Daoy (cell line): ENCODE measurements at places on chromosomes 16 and 17. TPM values are rescaled to one million over a fixed set of nuclear protein-coding genes. Genes with fewer than 3 reads are reported as not detected.

DNA sequence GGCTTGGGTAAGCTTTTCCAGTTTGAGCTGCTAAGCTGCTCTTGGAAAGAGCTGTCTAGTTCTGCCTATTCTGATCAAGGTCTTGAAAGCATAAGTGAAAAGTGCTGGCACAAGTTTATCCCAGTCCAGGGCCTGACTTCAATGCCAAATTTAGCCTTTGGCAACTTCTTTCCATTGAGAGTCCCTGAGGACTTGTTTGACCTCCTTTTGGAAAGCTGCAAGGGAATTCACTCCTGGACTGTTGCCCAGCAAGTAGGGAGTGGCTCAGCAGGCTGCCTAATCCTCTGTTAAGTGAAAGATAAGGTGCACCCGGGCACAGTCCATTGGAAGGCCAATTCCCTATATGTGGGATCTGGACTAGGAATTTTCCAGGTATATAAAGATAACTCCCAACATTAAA, 16.0 kb upstream of the TANC2 start:
- peak; percentile 71 for DNase-seq

- DNase-seq: no peak
These were observed 59.3 kb downstream of the TMEM235 start for GRCh38 chr17:78290721-78291120.

- DNase-seq: no peak
These were observed 77.6 kb downstream of the CHD9 start for GRCh38 chr16:53132406-53132805.

DNA sequence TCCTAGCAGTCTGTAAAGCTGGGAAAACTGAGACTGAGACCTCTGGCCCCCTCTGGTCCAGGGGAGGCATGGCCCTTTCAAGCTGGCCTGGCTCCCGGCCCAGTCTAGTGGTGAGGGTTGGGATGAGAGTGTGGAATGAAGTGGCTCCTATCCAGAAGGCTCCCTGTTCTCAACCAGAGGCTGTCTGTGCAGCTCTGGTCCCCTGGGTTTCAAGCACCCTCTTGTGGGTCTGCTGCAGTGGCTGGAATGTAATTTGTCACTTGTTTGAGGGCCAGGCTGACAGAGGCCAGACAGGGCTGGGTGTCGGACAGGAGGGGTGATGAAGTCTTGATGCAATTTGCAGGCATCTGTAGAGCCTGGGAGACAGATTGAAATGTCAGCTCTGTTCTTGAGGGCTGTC, 22.1 kb upstream of the PHF12 start:
- peak; percentile 43 for DNase-seq

- peak; percentile 66 for DNase-seq
These were observed 678 bp upstream of the GH1 start for GRCh38 chr17:63919311-63919723.

DNA sequence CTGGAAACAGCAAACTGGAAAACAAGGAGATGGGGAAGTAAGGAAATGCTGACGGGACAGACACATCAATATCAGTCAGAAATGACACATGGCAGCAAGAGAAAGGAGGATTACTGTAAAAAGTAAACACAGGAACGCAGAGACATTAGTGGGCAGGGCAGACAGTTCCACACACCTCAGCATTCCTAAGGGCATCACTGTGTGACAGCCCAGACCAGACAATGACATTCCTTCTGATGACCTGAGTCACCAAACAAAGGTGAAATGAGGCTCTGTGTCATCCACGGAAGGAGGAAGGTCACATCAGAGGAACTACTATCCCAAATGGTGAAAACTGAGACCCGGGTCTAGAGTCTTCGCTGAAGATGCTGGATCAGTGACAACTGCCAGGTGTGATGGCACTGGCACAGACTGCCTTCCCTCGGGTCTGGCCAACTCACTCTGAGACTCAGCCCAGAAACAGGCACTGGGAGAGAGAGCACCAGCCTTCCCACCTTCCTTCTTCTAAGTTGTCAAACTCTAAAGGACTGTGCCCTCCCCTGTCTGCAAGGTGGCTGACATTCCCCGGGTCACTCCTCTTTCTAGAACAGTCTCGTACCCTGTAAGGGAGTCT, 36.7 kb downstream of the TK2 start:
- no peak for DNase-seq

DNA sequence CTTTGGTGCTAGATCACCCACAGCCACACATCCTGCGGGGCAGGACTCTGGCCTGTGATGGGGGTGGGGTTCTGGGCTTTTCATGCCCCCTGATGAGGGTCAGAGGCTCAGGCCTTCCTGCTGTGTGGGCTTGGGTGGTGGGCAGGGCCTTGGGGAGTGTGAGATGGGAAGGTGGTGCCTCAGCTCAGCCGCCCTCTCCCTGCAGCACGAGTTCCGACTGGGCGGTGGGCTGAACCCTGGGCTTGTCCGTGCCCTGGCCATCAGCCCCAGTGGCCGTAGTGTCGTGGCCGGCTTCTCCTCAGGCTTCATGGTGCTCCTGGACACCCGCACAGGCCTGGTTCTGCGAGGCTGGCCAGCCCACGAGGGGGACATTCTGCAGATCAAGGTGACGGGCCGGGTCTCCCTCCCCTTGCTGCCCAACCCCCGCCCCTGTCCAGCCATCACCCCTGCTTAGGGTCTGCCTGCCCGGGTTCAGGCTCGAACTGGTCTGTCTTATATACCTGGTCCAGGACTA, 6.8 kb upstream of the SERPINF2 start:
- DNase-seq: no peak

DNA sequence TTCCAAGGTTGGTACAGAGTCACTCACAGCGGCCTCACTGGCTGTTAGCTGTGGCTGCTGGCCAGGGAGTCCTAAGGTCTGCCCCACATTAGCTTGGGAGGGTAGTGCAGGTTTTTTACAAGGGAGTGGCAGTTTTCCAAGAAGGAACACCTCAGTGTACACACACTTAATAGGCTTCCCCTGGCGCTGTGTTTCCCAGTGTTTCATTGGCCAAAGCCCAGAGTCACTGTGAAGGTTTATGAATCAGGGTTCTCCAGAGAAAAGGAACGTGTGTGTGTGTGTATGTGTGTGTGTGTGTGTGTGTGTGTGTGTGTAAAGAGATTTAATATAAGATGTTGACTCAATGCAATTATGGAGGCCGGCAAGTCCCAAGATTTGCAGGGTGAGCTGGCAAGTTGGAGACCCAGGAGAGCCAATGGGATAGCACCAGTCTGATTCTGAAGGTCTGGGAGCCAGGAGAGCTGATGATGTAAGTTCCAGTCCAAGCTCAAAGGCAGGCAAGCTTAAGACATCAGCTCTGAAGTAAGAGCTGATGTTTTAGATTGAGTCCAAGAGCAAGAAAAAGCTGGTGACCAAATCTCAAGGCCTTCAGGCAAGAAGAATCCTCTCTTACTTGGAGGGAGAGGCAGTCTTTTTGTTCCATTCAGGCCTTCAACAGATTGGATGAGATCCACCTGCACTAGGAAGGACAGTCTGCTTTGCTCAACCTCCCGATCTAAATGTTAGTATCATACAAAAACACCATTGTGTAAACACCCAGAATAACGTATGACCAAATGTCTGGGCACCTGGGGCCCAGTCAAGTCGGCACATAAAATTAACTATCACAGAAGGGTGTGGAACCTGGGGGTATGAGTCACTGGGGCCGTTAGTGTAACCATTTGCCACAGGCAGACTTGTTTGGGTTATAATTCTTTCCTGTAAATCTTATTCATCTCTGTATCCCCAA, 206.8 kb downstream of the PRKCA start:
- peak; percentile 91 for DNase-seq

GRCh38 chr17:12007466-12007865, 10.2 kb upstream of the ZNF18 start:
- no peak for DNase-seq

GRCh38 chr16:54817940-54818574, 112.6 kb upstream of the IRX5 start:
- DNase-seq: no peak

DNA sequence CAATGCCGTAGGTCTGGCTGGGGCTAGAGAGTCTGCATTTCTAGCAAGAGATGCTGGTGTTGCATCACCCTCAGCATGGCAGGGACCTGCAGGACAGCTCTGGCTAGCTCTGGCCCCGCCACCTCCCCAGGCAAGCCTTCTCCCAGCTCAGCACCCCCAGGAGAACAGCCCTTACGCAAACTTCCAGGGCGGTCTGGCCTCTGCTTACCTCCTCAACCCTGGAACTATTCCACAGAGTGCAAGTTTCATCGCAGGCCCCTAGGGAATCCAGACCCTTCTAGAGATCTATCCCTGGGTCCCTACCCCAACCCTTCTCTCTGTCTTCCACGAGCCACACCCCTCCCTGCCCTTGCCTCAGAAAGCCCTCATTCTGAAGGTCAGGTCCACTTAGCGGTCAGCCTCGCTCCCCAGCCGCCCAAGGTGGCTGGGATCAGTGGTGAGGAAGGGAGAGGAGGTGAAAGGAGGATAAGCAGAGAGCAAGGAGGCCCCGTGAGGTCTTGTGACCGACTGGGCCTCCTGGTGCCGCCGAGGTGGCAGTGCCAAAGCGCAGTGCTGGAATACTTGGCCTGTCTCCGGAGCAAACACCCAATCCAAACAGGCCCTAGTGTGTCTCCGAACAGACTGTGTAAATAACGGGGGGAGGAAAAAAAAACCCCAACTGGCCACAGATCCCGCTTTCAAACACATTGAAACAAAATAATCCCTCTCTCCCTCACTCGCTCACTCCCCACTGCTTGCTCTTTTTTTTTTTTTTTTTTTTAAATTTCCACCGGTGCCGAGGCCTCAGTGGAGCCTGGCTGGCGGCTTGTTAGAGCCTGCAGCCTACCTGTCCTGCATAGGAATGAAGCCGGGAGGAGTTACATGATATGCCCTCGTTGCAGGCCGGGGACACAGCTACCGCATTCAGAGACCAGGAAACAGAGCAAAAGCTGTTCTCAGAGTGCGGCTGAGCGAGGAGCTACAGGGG, 380.9 kb downstream of the SOX9 start:
- DNase-seq: no peak

GRCh38 chr16:84988328-84989080, 22.8 kb downstream of the ZDHHC7 start:
- no peak for DNase-seq

GRCh38 chr17:58503866-58504265, 10.6 kb downstream of the MTMR4 start:
- no peak for DNase-seq

DNA sequence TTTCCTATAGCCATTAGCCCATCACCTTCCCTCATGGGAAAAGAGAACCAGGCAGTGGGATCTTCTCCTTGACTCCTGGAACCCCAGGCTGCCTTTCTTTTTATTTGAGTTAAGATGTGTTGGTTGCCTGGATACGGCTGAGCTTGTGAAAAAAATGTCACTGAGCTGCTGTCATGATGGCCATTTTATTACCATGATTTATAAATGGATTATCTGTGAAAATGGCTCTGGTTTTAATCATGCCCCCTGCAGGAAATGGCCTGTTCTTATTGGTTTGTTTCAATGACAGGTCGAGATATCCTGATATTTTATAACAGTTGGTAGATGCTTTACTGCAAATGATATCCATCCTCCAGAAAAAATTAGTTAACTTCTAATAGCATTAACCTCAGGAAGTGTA, 640.4 kb downstream of the CDH11 start:
- DNase-seq: no peak

GRCh38 chr17:28763804-28764266, 20.0 kb downstream of the TRAF4 start:
- DNase-seq: peak; percentile 61

DNA sequence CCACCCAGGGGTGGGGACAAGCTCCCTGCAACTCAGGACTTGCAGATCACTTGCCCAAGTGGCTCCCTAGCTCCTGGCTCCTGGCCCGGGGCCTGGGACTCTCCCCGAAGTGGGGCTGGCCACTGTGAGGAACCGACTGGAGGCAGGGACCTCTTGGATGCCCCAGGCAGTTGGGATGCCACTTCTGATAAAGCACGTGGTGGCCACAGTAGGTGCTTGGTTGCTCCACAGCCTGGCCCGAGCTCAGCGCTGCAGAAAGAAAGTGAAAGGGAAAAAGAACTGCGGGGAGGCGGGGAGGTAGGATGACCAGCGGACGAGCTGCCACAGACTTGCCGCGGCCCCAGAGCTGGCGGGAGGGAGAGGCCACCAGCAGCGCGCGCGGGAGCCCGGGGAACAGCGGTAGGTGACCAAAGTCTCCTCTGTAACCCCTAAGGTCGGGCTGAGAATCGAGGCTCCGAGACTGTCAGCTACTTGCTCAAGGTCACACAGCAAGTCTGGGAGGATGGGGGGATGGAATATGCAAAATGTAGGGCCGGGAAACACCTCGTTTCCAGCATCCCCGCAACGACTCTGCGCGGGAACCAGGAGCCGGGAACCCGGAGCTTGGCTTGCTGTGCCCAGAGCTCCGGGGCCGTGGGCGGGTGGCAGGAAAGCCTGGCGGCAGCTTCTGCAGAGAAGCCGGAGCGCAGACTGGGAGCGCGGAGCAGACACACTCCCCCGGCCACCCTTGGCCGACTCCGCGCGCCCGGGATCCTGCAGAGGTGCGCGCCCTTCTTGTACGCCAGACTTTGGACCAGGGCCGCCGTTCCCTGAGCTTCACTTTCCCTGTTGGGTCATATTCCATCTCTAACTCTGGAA, 1.9 kb downstream of the CIITA start:
- DNase-seq: peak; percentile 38

GRCh38 chr17:27649929-27650328, 18.9 kb downstream of the LGALS9 start:
- DNase-seq: no peak

DNA sequence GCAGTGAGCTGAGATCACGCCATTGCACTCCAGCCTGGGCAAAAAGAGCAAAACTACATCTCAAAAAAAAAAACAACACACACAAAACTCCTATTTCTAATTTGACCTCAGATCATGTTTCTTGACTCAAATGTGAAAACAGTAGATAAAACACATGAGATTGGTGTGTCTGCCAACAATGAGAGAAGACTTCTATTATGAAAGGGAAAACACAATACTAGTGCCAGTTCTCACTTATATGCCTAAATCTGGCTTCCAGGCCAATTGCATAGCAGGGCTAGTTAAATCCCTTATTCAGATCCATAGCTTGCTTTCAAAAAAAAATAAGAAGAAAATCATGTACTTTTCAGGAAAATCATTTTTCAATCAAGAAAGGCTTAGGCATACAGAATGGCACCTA, 39.4 kb downstream of the AP1G1 start:
- DNase-seq: no peak

DNA sequence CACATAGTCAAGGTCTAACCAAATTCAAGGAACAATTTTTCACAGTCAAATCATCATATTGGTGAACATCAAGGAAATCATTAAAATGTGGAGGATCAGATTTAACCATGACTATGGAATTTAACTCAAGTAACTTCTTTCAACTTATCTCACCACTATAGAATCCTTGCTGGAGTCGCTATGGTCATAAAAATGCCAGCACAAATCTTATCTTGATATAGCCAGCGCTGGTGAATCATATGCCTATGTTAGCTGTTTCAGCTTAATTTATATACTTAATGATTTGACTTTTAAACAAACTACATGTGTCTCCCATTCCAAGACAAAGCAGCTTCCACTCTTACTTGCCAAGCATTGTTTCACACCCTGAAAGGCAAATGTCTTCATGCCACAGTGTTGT, 416.4 kb downstream of the CDH11 start:
- DNase-seq: peak; percentile 12

GRCh38 chr16:87918338-87918737, 18.0 kb downstream of the CA5A start:
- peak; percentile 51 for DNase-seq

GRCh38 chr17:39946551-39947330, 16.1 kb upstream of the GSDMA start:
- no peak for DNase-seq

- DNase-seq: peak; percentile 85
These were observed at the start of the genes VPS9D1 and ZNF276 for GRCh38 chr16:89720813-89721545. Gene VPS9D1 (minus strand): TSS chr16:89720898. CDS start chr16:89720861, 37 bp downstream. Gene ZNF276 (plus strand): TSS chr16:89721537. CDS start chr16:89721641, 104 bp downstream.

The GAS2L2 gene
- total RNA-seq: not detected in 2 replicates

The KCNAB3 gene
- total RNA-seq: 0.29 and 2.5 TPM in 2 replicates

The CTRB1 gene
- total RNA-seq: not detected in 2 replicates

The SOST gene
- total RNA-seq: 0.29 TPM in 1 of 2 replicates, not detected in the other

The TEKT5 gene
- not detected in 2 replicates for total RNA-seq

The SLC9A5 gene
- total RNA-seq: 1.7 and 1.8 TPM in 2 replicates
